Non-pigmented ciliary epithelial cell (primary cell): ENCODE measurements at places on chromosomes 3 and 15.
A peak's percentile ranks its signal among the peaks of the same experiment; 100 is the strongest.

GRCh38 chr3:25500706-25501210 lies 72.7 kb downstream of the RARB start:
- DNase-seq: no peak

DNA sequence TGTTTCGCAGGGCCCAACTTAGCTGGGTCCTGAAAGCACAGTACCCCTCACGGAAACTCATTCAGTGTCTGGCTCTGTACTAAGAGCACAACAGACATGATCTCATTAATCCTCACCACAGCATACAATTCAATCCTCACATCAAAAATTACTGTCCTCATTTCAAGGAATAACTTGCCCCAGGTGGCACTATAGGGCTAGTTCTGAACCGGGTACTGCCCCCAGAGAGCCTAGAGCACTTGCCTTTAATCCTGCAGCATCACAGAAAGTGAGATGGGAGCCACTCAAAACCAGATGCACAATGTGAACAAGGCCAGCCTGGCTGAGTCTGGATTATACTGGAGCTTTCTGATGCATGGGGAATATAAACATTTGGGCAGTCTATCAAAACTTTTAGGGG lies 122.6 kb downstream of the OSBPL10 start:
- no peak for DNase-seq

GRCh38 chr3:185400866-185401265 lies 37.9 kb downstream of the MAP3K13 start:
- no peak for DNase-seq

- DNase-seq: no peak
Observed at GRCh38 chr15:92277776-92278175, 115.9 kb upstream of the ST8SIA2 start.

- DNase-seq: peak; percentile 56
Observed at GRCh38 chr15:84992157-84992944, 10.7 kb downstream of the PDE8A start.

GRCh38 chr3:194570235-194570634 lies 63.0 kb downstream of the TMEM44 start:
- no peak for DNase-seq

DNA sequence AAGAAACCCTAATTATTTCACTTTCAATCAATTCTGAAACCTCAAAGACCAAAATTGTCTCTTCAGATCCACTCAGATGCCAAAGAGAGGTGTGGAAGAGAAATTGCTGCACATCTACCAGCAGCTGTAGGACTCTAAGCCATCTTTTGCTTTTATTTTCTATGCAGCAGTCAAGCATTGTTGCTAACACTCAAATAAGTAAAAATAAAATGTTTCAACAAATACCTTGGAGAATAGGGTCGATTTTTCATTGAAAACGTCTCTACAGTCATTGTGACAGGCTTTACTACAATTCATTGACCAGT lies 66.4 kb upstream of the CFAP20DC start:
- DNase-seq: no peak

DNA sequence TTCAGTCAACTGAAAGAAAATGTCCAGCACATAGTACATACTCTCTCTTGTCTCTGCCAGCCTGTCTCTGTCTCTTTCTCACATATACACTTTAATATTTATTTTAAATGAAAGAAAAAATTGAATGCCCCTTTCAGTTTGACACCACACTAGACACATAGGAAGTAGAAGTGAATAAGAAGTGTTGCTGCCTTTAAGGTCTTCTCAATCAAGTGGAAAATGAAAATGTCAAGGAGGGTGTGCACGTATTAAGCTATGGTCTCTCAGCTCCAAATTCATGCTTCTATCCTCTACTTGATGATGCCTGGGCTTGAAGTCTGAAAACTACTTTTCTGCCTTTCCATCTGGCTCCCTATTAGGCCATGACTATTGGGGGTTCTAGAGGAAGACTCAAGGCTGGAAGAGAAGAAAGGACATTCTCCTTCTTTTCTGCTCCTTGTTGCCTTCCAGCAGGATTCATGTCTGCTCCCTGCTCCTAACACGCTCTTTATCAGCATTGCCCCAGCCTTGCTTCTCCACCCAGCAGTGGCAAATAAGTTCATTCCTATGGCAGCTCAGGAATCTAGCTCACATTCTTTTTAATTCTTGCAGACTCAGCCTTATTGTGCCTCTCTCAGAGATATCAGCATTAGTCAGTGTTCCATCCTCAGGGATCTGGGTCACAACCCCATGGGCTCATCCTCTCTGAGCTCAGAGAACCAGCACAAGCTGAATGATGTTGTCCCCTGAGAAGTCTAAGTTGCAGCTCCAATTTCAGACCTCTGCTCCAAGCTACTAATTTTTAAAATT lies 609.1 kb upstream of the GRM7 start:
- DNase-seq: no peak
